ENCODE measurements at places on chromosomes 16 and 17.

DNA sequence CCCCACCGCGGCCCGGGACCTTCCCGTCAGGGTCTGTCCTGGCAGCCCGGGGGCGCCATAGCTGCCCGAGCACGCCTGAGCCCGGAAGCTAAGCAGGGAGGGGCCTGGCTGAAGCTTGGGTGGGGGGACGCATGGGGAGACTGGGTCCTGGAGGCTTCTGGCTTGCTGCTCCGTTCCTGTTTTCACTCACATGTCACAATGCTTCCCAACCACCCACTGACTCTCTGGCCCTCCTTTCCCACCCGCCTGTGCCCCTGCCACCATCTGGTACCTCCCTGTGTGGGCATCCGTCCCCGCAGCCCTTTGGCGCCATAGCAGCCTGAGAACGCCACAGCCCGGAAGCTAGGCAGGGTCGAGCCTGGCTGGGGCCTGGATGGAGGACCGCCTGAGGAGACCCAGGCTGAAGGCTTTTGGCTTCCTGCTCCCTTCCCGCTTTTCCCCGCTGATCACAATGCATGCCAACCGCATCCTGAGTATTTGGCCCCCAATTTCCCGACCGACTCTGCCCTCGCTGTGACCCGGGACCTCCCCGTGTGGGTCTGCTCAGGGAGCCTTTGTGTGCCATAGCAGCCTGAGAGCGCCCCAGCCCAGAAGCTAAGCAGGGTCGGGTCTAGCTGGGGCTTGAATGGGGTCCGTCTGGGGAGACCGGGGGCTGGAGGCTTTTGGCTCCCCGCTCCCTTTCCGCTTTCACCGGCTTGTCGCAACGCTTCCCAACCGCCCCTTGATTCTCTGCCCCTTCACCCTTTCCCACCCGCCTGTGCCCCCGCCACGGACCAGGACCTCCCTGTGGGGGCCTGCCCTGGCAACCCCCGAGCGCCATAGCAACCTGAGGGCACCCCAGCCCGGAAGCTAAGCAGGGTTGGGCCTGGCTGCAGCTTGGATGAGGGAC is 2290.1 kb downstream of the TP53TG3F start:
- DNase-seq, result no peak

DNA sequence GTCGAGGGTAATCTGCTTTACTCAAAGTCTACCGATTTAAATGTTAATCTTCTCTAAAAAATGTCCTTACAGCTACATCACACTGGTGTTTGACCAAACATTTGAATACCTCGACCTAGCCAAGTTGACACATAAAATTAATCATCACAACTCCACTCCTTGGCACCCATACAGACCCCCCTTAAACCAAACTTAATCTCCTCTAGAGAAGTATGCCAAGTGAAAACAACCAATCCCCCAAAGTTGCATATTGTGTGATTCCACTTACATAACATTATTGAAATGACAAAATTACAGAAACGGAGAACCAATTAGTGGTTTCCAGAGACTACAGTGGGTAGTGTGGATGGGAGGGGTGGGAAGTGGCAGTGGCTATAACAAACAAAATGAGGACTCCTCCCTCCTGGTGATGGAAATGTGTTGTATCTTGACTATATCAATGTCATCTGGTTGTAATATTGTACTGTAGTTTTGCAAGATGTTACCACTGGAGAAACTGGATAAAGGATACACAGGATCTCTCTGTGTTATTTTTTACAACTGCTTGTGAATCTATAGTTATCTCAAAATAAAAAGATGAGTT is 39.4 kb downstream of the CAPNS2 start:
- DNase-seq, result no peak

- DNase-seq, result peak; percentile 39
Observed at GRCh38 chr17:27569257-27569722, 61.7 kb upstream of the LGALS9 start.

- DNase-seq, result no peak
Observed at GRCh38 chr17:3669548-3669947, 936 bp downstream of the EMC6 start.

DNA sequence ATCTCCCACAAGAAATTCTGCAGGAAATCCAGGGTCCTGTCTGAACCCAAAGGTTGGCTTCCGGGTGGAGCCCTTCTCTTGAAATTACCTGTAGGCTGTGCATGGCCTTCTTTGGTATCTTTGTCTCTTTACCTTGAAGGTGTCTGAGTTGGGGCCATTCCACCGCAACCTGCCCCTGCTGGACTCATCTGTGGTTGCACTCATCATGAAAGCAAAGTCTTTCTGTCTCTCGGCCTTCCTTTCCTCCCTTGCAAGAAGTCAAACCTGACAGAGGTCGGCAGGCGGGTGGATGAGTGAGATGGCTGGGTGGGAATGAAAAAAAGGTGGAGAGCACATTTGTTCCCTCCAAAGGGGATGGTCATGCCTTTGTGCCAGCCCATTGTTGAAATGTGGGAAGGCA is 25.1 kb downstream of the SALL1 start:
- DNase-seq, result no peak

- no peak for DNase-seq
Observed at GRCh38 chr16:85356157-85356556, 243.9 kb upstream of the CIBAR2 start.

- no peak for DNase-seq
Observed at GRCh38 chr17:62855156-62855555, 47.0 kb upstream of the MARCHF10 start.

- DNase-seq, result no peak
Observed at GRCh38 chr16:23896832-23897821, 61.3 kb downstream of the PRKCB start.

GRCh38 chr16:82655072-82655714 is 28.4 kb downstream of the CDH13 start:
- peak; percentile 76 for DNase-seq

- DNase-seq, result no peak
Observed at GRCh38 chr16:67641779-67642708, 2.9 kb upstream of the CARMIL2 start.

DNA sequence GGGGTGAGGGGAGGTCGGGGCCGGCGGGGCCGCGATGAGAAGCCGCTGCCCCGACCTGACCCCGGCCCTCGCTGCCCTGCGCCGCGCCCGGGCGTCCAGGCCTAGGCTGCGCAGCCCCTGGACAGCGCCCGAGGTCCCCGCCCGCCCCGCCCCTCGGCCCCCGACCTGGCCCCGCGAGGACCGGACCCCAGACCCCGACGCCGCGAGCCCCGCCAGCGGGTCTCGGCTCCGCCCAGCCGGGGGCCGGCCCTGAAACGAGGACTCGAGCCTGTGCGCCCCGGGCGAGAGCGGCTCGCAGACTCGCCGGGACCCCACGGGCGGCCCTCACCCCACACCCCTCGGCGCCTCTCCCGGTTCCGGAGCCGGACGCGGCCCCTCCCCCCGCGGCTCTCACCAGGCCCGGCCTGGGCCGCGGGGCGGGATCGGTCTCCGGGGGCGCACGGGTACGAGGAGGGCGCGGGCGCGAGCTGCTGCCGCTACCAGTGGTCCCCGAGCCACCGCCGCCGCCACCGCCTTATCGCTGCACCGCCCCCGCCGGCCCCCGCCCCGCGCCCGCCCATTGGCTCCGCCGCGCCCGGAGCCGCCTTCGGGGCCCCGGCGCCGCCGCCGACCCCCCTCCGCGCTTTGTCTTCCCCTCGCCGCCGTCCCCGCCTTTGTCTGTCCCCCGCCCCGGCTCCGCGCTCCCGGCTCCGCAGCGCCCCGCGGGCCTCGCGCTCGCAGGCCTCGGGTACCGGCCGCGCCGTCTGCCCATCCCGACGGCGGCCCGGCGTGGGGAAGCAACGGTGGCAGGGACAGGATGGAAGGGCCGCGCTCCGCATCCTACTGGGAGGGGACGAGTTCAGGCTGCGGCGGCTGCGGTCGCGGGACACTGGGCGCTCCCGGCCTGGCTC is at the start of gene LIMD2:
Gene LIMD2, minus strand, starts transcription at position 488 of the 890 bp plus-strand sequence. CDS start 827 bp downstream, outside the sequence.
- peak; percentile 92 for DNase-seq

DNA sequence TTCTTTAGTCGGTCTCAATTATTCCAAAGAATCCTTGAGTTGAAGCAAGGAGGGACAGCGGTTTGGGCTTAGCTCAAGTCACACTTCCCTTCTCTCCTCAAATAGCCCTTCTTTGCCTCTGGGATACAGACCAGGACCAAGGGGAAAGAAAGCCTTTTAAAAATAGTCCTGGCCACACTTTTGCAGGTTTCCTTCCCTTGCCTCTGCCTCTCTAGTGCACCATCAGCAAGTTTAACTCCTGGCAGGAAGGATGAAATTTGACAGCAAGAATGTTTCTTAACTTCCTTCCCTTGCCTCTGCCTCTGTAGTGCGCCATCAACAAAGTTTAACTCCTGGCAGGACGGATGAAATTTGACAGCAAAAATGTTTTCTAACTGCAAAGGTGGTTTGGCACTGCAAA is 7.2 kb upstream of the G6PC1 start:
- DNase-seq, result no peak

DNA sequence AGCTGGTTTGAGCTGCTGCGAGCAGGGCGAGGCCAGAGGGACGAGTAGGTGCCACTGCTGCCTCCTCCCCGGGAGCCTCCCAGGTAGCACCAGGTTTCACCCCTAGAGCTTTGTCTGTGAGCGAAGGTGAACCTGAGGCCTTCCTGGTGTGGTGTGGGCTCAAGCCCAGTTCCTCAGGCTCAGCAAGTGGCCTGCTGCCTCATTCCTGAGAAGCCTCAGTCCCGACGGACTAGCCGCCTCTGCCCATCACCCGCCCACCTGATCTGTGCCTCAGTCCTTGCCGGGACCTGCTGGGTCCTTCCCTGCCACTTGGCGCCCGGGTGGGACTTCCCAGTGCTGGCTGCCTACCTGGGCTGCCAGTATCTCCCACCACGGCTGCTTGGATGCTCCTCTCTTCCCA is 1.7 kb downstream of the NLRC3 start:
- no peak for DNase-seq

DNA sequence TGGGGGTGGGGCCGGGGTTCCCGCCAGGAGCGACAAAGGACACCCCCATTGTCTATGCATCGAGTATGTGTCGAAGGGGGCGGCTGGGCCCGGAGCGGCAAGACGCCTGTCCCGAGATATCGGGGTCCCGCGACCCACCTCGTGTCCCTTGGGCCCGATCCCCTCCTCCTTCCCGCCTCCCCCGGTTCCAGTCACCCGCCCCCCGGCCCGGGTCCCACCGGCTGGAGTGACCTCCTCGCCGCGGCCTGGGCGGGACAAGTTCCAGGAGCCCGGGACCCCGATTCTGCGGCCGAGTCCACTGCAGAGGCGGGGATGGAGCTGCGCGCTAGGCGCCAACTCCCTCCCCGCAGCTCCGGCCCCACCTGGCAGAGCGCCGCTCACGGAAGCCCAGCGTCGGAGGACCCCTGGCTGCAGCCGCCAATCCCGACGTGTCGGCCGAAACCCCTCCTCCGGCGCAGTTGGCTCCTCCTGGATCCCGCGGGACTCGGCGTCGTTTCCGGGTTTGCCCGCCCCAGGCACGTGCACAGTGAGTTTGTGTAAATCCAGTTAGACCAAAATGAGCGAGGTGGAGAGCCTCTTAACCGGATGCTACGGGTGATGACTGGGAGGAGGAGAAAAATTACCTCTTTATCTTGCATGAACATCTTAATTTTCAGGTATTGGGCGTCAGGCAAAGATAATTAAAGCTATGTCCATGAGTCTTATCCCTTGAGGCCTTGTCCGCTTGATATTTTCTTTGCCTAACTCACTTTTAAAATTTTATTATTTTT is at the start of gene NMRAL1:
Gene NMRAL1, minus strand, starts transcription at position 434 of the 770 bp plus-strand sequence. CDS start 493 bp downstream, outside the sequence.
- DNase-seq, result peak; percentile 89

GRCh38 chr16:69613378-69614154 is 47.8 kb downstream of the NFAT5 start:
- no peak for DNase-seq

DNA sequence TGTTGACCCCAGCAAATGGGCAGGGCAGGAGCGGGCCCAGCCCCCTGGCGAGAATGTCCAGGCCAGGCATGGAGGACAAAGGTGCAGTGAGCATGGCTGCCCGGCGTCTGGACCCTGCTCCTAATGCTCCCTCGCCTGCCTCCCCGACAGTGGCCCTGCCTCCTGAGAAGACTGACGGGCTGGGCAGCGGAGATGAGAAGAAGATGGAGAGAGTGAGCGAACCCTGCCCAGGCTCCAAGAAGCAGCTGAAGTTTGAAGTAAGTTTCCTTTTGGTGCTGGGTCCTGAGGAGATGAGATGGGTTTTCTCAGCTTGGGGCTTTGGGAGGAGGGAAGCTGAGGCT is 59.7 kb downstream of the SNX20 start:
- DNase-seq, result no peak

- no peak for DNase-seq
Observed at GRCh38 chr17:65446838-65447526, 114.5 kb downstream of the AXIN2 start.

DNA sequence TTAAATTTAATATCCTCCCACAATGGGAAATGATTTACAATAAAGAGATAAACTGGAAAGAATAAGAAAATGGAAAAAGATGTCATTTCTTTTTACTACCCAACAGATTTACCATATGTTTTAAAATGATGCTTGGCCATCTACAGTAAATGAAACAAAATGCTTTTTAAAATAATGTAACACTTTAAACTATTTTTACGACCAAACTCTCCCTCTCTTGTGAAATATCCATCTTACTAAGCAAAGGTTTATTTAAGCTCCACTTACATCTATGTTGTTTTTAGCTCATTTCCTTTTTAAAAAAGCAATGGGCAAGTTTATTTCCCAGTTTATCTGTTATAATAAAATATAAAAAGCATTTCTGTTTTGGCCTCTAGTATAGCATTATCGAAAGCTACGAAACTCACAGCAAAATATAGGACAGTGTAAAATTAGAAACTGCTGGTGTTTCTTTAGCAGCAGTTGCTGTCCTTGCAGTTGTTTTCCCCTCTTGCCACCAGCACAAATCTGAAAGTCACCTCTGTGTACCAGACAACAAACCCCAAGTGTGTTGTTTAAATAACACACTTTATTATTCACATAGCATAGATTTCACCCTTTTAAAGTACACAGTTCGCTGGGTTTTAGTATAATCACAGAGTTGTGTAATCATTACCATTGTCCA is 195.1 kb downstream of the CDRT15L2 start:
- DNase-seq, result no peak

GRCh38 chr16:85991425-85991824 is 92.5 kb downstream of the IRF8 start:
- DNase-seq, result no peak

- no peak for DNase-seq
Observed at GRCh38 chr17:17988427-17988945, 15.8 kb downstream of the DRC3 start.

DNA sequence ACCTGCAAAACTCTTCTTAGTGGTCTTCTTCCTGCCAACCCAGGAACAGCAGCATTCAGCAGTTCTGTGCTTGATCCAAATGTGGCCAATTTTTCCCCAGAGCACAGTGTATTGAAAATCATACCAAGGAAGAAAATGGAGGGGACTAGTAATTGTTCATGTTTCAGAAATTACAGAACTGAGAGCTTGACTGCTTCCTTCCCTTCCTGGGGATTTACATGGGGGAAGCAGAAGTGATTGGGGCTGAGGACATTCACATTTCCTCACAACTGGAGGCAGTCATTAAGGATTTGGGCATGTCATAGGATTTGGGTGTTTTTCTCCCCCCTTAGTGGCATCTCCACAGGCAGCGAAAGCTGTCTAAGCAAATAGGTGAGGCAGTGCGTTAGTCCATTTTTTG is 19.7 kb downstream of the CIITA start:
- no peak for DNase-seq

All from CD4-positive, alpha-beta T cell treated with Interleukin-6 for 4 hours (primary cell).